ENCODE measurements at places on chromosomes 12 and 14.

DNA sequence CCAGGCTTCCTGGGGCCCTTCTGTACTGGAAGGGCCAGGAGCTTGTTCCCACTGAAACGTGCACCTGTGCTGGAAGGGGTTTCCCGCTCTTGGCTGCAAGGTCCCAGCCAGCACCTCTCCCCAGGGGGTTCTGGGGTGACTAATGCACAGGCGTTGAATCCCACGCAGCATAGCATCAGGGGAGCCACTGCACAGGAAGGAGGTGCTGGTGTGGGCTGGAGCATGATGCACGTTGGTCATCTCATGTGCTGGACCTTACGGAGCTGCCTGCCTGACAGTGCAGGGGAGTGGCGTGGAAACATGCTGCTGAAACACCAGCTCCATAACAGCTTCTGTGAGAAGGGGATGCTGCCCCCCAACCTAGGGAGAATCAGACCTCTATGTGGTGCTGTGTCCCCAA, 623.0 kb downstream of the AACS start:
- ATAC-seq = no peak

- no peak for ATAC-seq
Observed at GRCh38 chr12:45568808-45569207, 160.7 kb upstream of the ARID2 start.

- ATAC-seq = no peak
Observed at GRCh38 chr14:100293497-100294212, 12.6 kb downstream of the SLC25A29 start.

DNA sequence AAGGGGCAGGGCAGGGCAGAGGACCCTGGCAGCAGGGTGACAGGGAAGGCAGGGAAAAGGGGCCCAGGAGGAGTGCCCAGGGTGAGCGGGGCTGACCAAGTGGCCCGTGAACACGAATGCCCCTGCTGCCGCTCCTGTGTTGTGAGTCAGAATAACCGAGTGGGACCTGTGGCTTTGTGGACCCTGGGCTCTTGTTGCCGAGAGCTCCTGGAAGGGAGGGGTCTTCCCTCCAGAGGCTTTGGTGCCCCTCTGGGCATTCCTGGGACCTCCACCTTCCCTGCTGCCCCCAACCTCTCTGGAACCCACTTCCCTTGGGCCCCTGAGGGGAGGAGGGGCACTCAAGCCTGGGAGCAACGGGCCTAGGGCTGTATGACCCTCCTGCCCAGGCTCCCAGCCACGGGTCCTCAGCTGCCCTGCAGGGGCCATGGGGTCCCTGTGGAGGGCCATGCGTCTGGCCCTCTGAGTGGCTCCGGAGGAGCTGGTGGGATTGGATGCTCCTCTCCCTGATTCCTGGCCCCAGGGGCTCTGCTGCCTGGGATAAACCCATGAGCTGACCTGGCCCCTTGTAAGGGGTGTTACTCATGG, 319.4 kb downstream of the TMEM121 start:
- ATAC-seq = no peak

DNA sequence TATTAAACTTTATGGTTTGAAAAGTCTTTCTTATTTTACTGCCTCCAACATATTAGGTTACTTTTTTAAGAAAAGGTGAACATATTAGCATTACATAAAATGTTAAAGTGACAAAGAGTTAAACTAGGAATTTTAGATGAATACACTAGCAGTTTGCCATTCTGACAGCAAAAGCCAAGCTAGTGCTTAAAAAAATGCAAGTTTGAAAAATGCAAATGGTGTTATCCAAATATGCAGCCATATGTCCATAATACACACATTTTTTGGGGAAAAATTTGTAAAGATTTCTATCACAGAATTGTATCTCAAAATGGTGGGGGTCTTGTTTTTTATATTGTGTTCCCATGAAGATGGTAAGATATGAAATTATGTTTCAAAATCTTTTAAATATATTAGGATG, 466.1 kb downstream of the FOXG1 start:
- no peak for ATAC-seq

Data from activated T-helper 17 cell treated with anti-CD3 and anti-CD28 coated beads, Interleukin-2, amount 50 U/mL, for 72 hours (primary cell).